ENCODE measurements at places on chromosomes 6 and 20.
A peak's percentile ranks its signal among the peaks of the same experiment; 100 is the strongest.

GRCh38 chr6:106519460-106520394 lies 109.6 kb downstream of the RTN4IP1 start:
- peak; percentile 75 for DNase-seq

DNA sequence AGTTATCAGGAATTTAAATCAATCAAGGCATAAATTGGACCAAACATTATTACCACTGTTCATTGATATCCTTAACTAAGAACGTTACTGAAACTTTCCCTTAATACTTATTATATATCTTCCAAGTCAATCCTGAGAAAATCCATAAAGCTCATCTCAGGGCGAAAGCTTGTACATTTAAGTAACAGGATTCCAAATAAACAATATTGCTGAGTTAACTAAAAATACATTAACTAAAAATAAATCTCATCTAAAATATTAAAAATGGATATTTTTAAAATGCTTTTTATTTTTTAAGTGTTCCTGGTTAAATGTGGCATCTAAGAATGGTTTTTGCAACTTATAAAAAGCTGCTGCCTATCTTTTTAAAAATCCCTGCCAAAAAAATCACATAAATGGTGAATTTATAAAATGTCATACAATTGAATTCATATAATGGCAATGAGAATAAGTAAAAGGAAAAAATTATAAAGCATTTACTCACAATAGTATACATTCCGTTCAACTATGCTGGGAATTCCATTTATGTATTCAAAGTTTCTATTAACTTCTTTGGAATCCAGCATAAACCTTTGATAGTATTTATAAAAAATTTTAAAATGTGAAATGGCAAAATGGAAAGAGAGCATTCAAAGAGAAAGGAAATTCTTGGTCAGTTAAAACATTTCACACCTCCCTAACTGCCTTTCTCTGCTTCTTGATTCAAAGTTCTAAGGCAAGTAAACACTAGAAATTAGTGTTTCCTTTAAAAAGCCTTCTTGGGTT lies 20.8 kb upstream of the GMDS start:
- DNase-seq: no peak

GRCh38 chr6:137486416-137486815 lies 7.8 kb downstream of the OLIG3 start:
- no peak for DNase-seq

- DNase-seq: no peak
Observed at GRCh38 chr20:23031346-23031745, 3.8 kb upstream of the SSTR4 start.

- DNase-seq: no peak
Observed at GRCh38 chr6:53710788-53711187, 45.2 kb upstream of the KLHL31 start.

DNA sequence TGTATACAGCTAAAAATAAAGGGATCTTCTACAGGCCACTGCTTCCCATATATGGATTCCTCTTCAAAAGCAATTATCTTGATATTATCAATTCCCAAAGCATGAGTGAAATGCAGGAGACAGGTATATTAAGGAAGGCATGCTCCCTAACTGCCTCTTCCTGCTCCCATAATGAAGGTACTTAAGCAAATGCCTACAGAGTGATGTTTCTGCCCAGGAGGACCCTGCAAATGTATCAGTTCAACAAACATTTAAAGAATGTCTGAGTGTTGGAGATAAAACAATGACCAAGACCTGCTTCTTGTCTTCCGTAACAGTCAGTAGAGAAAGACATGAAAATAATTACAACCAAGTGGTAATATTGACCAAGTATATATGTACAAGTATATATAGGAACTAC lies 4.2 kb downstream of the UBE2J1 start:
- no peak for DNase-seq

DNA sequence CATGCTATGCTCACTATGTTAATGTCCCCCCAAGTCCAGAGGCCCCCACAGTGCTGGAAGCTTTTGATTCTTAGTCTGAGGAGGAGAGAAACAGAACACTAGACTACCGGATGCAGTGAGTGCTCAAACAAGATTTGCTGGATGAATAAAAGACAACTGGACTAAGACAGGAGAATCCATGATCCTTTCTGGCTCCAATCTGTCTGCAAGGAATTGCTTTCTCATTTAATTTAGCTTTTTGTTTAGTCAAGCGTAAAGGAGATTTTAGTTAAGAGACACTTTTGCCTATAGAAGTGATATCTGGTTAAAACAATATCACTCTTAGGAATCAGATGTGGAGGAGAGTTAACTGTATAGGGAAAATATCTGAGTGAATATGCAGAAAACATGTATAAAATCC lies 13.5 kb downstream of the LYRM4 start:
- DNase-seq: no peak

DNA sequence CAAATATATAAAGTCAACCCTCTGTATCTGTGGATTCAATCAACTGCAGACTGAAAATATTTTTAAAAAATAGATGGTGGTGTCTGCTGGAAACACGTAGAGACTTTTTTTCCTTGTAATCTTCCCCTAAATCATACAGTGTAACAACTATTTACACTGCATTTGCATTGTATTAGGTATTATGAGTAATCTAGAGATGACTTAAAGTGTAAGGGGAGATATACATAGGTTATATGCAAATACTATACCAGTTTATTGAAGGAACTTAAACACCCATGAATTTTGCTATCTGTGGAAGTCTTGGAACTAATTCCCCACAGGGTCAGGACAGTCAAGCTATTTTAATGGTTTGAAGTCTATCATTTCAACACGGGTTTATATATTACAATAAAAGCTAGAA lies 10.2 kb downstream of the HDAC2 start:
- DNase-seq: no peak

DNA sequence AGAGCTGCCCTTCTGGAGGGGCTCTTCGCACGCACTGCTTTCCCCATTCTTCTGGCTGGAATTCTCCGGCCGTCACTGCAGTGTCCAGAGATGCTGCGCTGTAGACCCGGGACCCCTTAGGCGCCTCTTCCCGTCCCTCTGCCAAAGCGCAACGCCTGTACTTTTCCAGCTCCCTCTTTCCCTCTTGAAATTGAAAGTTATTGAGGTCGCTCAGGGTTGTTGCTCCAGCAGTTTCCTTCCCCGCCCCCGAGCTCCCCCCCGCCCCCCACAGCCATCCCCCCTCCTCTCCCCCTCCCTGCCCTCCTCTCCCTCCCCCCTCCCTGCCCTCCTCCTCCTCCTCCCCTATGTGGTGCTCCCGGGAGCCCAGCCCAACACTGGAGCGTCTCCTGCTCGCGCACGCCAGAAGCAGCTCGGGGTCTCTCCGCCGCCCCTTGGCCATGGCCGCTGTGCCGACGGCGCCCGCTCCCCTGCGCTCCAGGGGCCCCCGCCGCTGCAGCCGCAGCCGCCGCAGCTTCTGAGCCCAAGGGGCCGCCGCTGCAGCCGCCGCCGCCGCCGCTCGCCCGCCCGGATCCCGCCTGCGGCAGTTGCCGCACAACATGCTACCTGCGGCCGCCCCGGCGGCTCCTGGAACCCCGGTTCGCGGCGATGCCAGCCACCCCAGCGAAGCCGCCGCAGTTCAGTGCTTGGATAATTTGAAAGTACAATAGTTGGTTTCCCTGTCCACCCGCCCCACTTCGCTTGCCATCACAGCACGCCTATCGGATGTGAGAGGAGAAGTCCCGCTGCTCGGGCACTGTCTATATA lies at the start of gene RSPO3:
Gene RSPO3 (plus strand): TSS at position 374 of the 804 bp plus-strand sequence. CDS start 522 bp downstream, outside the sequence.
- DNase-seq: no peak

- DNase-seq: no peak
Observed at GRCh38 chr6:37492991-37493660, 6.6 kb downstream of the CCDC167 start.

DNA sequence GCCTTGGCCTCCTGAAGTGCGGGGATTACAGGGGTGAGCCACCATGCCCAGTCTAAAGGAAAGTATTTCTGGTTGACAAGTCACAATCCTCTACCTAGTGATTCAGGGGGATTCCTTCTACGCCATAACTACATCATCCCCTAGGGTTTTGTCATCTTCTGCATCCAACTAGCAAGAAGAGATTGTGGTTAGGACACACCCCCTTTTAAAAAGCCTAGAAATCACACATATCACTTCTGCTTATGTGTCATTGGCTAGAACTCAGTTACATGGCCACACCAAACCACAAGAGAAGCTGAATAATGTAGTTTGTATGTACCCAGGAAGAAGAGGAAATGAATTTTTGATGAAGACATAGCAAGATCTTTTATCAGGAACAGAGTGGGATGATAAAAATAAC lies 14.7 kb upstream of the CHD6 start:
- DNase-seq: no peak

DNA sequence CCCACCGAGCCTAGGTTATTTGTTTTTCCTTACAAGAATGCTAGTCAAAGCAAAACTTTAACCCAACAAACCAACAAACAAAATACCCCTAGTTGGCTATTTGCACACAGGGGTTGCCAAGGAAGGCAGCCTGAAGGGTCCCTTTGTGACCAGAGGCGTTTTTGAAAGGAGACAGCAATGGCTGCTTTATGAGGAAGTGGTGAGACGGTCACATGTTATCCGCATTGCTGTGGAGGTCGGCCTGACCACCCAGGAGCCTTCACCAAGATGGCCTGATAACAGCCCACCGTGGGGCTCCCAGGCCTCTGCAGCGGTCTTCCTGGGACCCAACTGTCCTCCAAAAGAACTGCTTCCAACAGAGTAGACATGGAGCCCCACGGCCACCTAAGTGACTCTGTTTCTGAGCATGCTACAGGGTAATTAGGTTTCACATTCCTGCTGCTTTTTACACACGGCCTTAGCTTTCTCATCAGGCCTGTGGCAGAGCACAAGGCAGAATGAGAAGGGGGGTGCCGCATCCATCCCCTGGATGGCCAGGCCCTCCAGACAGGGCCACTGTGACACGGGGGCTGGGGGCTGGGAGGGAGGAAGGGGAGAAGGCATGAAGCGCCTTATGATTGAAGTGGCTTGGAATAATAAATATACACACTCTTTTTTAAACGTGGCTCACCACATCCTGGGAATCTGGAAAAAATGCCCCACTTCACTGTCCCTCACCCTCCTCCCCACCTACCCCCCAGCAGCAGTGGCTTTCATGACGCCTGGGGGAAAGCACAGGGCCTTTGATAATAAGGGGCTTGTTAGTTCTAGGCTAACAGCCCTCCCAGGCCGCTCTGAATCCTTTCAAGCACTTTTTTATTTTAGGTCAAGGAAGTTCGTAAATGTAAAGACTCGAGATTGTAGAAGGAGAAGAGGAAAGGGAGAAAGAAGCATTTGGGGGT lies 86.0 kb downstream of the CLIC5 start:
- DNase-seq: no peak

GRCh38 chr6:124819346-124819745 lies 142.9 kb upstream of the RNF217 start:
- DNase-seq: no peak

- no peak for DNase-seq
Observed at GRCh38 chr6:10951675-10952282, 64.9 kb downstream of the SYCP2L start.

GRCh38 chr6:106731144-106731842 lies 101.9 kb downstream of the QRSL1 start:
- DNase-seq: no peak

DNA sequence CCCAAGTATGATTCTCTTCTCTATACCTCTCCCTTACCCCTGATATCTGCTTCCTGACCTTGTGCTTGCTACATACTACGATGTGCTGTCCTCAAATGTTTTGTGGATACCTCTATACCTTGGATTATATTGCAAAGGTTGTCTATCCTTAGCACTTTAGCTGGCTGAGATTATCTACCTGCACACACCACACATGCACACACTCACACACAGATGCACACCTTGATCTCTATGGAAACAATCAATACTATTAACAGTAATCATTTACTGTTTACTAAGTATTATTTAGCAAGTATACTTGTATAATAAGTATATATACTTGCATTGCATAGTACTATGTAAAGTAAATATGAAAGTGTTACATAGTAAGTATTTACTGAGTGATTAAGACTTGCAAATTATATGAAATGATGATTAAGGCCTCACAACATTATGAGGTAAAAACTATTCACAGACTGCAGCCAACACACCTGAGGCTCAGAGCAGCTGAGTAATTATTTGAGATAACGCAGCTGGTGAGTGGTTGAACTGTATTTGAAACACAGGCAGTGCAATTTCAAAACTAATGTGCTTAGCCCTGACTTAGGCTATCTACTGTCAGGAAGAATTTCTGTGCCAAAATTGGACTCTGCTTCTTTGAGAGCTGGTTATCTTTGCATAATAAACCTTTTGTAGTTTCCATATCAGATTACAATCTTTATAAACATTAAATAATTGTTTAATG lies 699.9 kb downstream of the FRK start:
- DNase-seq: no peak

- no peak for DNase-seq
Observed at GRCh38 chr6:79227445-79227844, 7.0 kb downstream of the HMGN3 start.

DNA sequence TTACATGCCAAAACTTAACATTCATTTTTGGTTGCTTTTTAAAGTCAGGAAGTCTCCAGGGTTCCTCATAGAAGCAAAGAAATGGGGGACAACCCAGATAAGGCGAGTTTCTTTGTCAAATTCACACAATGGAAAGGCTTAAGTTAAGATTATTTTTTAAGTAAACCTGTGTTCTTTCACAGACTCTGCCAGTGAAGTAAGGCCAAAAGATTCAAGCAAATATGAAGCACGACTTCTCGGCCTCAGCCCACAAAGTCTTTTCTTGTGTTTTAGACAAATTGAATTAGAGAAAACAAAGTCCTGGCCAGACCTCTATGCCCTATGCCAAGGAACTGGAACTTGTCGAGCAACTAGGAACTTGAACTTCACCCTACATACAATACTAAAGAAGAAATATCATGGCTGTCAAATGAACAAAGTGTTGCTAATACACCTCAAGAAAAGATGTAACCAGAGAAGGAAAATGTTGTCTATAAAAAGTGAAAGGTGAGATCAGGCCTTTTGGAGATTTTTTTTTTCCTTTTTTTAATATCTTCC lies 540.0 kb upstream of the JARID2 start:
- no peak for DNase-seq

DNA sequence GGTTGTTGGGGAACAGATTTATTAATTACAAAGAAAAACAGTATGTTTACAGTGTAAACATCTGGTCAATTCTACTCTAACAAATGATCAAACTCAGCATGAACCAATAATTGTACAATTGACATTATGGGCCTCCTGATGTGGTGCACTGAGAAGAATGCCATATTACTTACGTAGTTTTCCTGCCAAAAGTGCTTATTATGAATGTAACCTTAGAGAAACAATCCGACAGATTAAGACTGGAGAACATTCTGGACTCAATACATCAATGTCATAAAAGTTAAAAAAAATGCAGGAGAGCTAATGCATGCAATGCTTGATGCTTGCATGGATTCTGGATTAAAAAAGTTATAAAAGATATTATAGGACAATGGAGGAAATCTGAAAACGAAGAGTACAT lies 69.0 kb downstream of the LYRM4 start:
- DNase-seq: no peak

DNA sequence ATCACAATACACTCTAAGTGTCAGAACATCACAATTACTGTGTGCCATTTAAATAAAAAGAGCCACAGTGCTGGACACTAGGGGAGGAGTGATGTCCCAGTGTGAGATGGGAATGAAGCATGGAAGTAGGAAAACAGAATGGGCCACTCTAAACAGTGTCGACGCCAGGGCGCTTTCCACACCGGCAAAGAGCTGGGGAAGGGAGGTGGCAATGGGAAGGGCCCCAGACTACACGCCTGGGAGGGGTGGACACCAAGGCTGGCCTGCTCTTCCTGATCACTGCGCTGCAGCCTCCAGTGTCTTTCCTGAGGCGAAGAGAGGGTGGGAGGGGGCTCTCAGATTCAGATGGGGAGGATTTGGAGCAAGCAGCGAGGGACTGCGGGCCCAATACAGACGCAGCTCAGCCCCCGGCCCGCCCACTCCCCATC lies 75.9 kb downstream of the ERMARD start:
- DNase-seq: no peak
